ENCODE measurements at places on chromosomes 6 and 20. TPM values are rescaled to one million over a fixed set of nuclear protein-coding genes. Genes with fewer than 3 reads are reported as not detected.

GRCh38 chr6:26159357-26160273, 72.4 kb downstream of the HFE start:
- peak overlapping the region; percentile 58 for H3K4me3 ChIP-seq
- H3K27me3 ChIP-seq = no peaks in the 10 kb centered on the region
- H3K36me3 ChIP-seq = no peaks in the 10 kb centered on the region

- no peaks in the 10 kb centered on the region for H3K27me3 ChIP-seq
- DNase-seq = no peak
- H3K36me3 ChIP-seq = peaks cover 21% of the 10 kb centered on the region
- H3K27ac ChIP-seq = no peak overlapping the region
Observed at GRCh38 chr6:89840538-89840937, 10.9 kb downstream of the CASP8AP2 start.

GRCh38 chr6:16651871-16652270, 109.4 kb downstream of the ATXN1 start:
- H3K27me3 ChIP-seq = no peaks in the 10 kb centered on the region
- H3K4me3 ChIP-seq = no peak overlapping the region
- no peak overlapping the region for H3K27ac ChIP-seq
- H3K4me1 ChIP-seq = no peaks in the 10 kb centered on the region

The SIRPB2 gene
- total RNA-seq = 29.9 TPM

The GNRH2 gene
- 0.63 TPM for total RNA-seq

The TRIM31 gene
- total RNA-seq = 0.39 TPM

The TCF15 gene
- 0.18 TPM for total RNA-seq

The RCAN2 gene
- total RNA-seq = 28.1 TPM

The BPIFA1 gene
- not detected for total RNA-seq

The CLIC5 gene
- 44.3 TPM for total RNA-seq

The BPIFB4 gene
- not detected for total RNA-seq

The AKAP12 gene
- total RNA-seq = 29.1 TPM
